ENCODE measurements at places on chromosomes 1 and 21.

- no peak for DNase-seq
Observed at GRCh38 chr1:10338611-10339010, 60.3 kb upstream of the PGD start.

GRCh38 chr1:16068356-16069270, 4.8 kb downstream of the FAM131C start:
- DNase-seq: no peak

DNA sequence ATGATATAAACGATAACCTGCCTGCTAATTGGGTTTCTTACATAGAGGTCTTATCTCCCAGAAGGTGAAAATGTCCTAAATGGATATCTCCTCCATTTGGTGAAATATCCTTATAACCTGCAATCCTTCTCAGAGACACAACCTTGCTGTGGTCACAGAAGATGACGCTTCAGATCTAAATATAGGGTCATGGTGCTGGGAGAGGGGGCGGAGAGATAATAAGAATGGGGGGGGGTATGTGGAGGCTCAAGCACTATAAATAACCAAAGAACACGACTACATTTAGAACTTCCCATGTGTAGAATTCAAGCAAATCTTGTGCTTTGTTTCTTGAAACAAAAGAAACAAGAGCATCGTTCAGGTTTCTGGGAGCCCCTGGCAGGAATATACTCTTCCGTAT, 260.6 kb upstream of the ESRRG start:
- DNase-seq: no peak

GRCh38 chr1:67614511-67614934, 70.5 kb upstream of the GADD45A start:
- peak; percentile 12 for DNase-seq

DNA sequence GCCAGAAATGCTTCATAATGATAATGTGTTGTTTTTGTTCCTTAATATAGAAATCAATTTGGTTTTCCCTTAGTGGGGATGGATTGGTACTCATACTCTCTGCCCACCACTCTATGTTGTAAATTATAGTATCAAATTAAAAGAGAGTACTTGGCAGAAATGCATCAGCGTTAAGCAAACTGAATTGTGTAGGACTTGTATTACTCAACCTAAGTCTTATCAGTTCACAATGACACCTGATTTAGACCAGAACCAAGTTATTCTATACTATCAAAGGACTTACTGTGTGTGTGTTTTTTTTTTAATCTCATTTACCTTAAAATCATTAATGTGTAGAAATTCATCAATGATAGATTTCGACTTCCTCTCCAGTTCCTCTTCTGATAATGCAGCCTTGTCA, 62.0 kb upstream of the HP1BP3 start:
- DNase-seq: no peak

GRCh38 chr1:79193211-79194079, 186.9 kb upstream of the ADGRL4 start:
- DNase-seq: no peak

GRCh38 chr1:172588296-172589291, 55.6 kb downstream of the SUCO start:
- DNase-seq: peak; percentile 73

- no peak for DNase-seq
Observed at GRCh38 chr21:45289655-45290515, 2.2 kb upstream of the POFUT2 start.

DNA sequence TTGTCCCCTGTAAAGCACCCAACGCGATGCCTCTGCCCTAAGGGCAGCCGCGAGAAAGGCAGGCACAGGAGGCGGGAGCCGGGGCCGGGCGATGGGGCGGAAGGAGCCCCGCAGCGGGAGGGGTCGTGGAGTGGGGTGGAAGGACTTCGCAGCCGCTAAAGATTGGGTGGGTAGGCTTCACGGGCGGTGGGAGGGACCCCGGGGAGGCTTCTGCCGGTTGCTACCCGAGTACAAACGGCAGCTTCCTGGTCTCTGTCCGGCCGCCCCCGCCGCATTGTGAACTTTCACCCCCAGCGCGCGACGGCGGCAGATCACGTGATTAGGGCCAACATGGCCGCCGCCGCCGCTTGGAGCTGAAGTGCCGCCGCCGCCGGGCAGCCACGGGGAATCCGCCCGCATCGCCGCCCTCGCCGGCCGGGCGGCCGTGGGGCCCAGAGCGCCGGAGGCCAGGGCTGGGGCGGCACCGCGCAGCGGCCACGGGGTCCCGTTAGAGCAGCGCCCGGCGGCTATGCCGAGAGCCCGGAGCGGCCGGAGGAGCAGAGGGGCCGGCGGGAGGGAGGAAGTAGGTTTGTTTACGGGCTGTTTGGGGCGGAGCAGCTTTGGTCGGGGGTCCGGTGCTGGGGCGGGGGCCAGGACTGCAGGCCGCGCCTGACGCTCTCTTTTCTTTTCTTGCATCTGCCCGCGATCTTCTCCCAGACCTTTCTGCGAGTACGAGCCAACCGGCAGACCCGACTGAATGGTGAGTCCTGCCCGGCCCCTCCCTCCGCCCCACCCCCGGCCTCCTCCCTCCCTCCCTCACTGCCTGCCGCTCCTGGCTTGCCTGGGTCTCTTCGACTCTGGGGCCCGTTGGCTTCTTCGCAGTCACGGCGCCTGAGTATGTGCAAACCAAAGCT, 42.4 kb downstream of the TMEM53 start:
- peak; percentile 84 for DNase-seq

GRCh38 chr1:213621077-213621476, 366.7 kb upstream of the PROX1 start:
- DNase-seq: no peak

- DNase-seq: no peak
Observed at GRCh38 chr1:223214261-223214807, 71.3 kb upstream of the TLR5 start.

GRCh38 chr1:233172201-233172600, 123.3 kb downstream of the PCNX2 start:
- DNase-seq: peak; percentile 31

DNA sequence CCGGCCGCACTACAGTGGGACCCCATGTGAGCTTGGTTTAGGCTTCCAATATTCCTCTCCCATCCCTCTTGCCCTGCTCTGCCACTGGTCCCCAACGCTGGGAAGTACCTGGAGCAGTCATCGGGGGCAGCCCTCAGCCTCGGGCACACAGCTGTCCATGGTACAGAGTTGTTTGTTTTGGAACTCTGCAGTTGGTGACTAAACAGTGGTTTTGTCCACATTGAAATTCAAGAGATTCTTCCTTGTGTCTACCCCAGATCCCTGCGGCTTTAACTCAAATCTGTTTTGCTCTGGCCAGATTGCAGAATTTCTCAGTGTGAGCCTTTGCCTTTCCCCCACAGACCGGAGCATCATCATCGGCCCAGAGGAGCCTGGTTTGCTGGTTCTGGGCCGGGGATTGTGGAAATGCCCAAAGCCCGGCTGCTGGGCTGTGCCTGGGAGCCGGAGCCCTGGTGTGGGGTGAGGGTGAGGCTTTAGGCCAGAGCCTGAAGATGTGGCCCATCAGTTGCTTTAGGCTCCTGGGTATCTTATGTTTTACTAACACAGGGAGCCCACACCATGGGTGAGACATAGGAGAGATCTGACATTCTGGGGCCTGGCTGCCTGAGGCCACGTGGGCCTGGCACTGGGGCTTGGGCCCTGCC, 93.2 kb downstream of the ARHGEF10L start:
- DNase-seq: no peak

- peak; percentile 48 for DNase-seq
Observed at GRCh38 chr1:231724876-231725647, 98.5 kb downstream of the DISC1 start.

GRCh38 chr1:160726498-160727315, 12.3 kb upstream of the SLAMF7 start:
- DNase-seq: peak; percentile 84

- no peak for DNase-seq
Observed at GRCh38 chr1:1562556-1563195, 12.0 kb downstream of the SSU72 start.

- DNase-seq: no peak
Observed at GRCh38 chr1:14666373-14666772, 67.9 kb downstream of the KAZN start.

DNA sequence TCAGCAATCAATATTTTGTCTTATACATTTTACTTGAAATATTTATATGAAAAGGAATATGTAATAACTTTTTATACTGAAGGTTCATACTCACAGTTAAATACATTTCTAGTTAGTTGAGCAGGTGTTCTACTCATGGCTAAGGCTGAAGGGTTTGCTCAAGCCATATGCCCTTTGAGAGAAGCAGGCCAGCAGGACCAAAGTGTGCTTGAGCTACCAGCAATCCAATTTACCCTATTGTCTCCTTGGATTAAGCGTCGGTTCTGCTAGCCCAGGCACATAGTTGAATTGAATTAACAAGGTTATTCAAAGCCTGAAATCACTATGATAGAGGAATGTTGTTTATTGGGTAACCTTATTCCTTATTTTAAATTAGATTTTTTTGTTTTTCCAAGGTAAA, 151.5 kb upstream of the BACE2 start:
- DNase-seq: no peak

GRCh38 chr1:101697072-101697471, 299.7 kb downstream of the OLFM3 start:
- no peak for DNase-seq

GRCh38 chr21:46007492-46007868, 25.9 kb downstream of the COL6A1 start:
- DNase-seq: no peak

DNA sequence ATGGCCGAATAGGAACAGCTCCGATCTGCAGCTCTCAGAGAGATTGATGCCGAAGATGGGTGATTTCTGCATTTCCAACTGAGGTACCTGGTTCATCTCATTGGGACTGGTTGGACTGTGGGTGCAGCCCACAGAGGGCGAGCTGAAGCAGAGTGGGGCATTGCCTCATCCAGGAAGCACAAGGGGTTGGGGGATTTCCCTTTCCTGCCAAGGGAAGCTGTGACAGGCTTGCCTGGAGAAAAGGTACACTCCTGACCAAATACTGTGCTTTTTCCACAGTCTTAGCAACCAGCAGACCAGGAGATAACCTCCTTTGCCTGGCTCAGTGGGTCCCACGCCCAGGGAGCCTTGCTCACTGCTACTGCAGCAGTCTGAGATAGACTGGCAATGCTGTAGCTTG, 66.9 kb downstream of the HSD3B1 start:
- DNase-seq: peak; percentile 18

DNA sequence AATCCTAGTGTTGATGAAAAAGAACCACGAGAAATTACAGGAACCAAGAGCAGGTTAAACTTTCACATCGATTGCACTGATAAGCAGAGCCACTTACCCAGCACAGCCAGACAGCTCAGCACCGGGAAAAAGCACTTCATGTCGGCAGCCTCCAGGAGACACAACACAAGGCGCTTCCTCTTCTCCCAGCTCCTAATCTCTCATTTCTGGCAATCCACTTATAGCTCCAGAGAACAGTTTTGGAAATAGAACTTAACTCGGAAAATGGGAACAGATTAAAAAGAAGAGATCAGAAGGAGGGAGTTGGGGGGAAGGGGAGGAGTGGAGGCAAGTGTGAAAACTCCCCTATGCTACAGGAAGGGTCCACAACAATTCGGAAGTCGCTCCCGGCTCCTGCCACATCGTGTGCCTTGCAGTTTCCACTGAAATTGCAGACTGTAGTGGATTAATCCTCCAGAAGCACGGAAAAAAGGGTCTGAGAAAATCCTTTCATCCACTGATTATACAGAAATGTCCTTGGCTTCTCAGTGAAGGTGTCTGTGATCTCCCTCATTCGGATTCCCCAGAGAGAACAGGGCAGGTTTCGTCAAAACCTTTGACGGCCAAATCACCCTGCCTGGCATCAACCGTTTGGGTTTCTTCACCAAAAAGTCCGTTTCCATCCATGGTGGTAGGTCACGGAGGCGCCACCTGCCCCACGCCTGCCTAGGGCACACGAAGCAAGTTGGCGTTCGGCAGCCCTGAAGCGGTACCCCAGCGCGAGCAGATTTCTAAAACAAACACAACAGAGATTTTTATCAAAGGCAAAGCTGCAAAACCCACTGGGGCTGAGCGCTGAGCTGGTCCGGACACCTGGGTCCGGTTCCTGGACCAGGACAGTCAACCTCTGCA, 1.1 kb downstream of the IGSF3 start:
- DNase-seq: no peak

DNA sequence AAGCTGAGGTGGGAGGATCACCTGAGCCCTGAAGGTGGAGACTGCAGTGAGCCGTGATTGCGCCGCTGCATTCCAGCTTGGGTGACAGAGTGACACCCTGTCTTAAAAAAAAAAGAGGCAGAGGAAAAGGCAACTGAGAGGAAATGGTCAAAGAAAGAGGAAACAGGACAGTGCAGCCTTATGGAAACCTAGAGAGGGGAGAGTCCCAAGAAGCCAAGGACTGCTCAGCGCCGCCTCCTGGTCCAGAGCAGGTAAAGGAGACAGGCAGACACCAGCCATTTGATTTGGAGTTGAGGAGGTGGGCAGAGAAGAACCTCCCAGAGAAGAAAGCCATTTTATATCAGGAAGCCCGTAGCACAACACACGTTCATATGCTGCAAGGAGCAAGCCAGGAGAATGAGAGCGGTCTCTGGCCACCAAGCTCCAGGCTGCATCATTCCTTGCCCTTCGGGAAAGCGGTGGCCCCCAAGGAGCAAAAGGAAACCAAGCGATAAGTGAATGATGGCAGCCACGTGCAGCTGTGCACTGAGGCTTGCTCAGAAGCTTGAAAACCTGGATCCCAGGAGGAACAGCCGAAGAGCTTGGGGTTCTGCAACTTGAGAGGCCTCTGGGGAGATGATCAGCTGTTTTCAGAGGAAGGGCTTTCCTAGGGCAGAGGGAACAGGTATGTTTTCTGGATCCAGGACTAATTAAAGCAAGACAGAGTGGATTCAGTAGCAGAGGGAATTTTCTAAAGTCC, 33.7 kb downstream of the LRRC42 start:
- no peak for DNase-seq

DNA sequence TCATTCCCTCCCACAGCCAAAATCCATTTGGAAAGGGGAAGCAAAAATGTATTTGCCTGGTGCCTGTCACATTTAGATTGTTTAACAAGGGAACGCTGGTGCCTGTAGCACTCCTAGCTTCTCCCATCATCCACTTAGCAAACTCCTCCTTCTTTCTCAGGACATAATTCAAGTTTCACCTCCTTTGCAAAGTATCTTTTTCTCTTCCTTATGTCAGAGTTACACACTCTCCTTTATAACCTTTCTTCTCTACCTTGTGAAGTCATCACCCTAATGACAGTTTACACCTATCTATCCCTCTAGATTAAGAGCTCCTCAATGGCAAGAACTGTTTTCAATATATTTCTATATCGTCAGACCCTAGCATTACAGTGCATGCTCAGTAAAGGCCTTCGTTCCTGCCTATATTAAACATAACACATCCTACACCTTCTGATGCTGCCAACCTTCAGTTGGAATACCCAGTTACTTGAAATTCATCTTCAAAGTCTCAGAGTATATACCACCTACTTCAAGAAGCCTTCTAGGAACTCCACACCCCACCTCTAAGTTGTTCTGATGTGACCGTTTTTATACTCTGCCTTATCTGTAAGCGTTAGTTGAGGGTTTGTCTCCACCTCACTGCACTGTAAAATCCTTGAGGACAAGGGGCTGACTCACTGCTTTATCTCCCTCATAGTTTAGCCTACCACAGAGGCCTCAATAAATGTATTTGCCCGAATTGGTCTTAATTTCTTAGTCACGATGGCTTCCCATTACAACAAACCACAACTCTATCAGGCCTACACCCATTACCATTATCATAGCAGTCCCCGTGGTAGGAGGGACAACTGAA, 1.0 kb upstream of the EPS15 start:
- DNase-seq: no peak

- no peak for DNase-seq
Observed at GRCh38 chr1:207089627-207090355, 1.1 kb downstream of the C4BPB start.

Measured in CD14-positive monocyte (primary cell).